Stimulated activated CD4-positive, alpha-beta T cell treated with anti-CD3 and anti-CD28 coated beads, Interleukin-4, amount 100 ng/mL, for 4 hours (primary cell): ENCODE measurements at places on chromosomes 11 and 22.
A peak's percentile ranks its signal among the peaks of the same experiment; 100 is the strongest.

- peak; percentile 45 for DNase-seq
Measured at GRCh38 chr11:66950112-66950535, 8.1 kb downstream of the PC start.

DNA sequence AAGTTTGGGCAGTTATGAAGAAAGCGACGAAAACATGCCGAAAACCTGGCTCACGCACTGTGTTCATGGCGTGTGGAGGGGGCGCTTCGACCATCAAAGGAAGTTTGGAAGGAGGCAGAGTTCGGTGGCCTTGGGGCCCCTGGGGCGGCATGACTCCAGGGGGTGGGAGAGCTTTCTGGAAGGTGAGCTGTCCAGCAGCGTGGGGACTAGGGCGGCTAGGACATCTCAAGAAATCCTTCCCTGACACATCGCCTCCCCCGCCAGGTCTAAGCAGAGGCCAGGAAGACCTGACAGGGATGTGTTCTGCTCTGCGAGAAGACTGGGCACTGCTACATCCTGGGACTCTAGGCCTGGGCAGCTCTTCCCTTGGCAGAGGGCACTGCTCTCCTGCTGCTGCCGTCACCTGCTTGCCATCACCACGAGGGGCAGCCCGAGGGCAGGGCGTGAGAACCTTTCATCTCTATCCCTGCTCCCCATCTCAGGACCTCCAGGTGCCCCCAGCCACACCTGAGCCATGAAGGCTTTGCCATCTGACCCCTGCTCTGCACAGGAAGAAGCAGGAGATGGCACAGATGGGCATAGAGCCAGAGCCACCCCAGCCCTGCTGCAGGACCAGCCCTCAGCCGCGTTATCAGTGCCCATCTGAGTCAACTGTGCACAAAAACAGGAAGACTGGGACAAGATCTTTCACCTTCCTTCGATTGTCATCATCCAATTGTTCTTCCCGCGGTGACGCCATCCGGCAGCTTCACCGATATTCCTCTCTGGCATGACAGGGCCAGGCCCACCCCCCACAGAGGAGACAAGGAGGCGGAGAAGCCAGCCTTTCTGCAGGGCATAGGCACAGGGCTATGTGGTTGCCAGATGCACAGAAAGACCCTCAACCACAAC is 12.7 kb downstream of the LINC01488 start:
- DNase-seq = no peak

- no peak for DNase-seq
Measured at GRCh38 chr11:6660712-6661111, 5.1 kb upstream of the DCHS1 start.

- DNase-seq = no peak
Measured at GRCh38 chr11:37942081-37942480, 1344.0 kb upstream of the RAG2 start.

DNA sequence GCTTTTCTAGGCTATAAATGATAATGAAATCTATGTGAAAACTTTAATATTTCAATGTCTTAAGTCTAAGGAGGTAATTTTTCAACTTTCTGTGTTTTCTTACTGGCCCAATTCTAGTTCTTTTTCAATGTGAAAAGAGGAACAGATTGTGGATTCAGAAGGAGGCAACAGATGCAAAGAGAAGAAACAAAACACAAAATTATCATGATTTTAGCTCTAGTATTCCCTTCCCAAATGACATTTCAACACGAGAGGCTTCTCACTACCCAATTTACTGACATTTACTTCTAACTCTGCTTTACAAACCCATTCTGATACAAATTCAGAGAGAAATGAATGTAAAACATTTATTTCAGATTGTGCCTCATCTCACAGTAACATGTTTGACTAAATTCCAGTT is 169.4 kb downstream of the WT1 start:
- no peak for DNase-seq

- no peak for DNase-seq
Measured at GRCh38 chr11:84724256-84724655, 902.9 kb downstream of the DLG2 start.

DNA sequence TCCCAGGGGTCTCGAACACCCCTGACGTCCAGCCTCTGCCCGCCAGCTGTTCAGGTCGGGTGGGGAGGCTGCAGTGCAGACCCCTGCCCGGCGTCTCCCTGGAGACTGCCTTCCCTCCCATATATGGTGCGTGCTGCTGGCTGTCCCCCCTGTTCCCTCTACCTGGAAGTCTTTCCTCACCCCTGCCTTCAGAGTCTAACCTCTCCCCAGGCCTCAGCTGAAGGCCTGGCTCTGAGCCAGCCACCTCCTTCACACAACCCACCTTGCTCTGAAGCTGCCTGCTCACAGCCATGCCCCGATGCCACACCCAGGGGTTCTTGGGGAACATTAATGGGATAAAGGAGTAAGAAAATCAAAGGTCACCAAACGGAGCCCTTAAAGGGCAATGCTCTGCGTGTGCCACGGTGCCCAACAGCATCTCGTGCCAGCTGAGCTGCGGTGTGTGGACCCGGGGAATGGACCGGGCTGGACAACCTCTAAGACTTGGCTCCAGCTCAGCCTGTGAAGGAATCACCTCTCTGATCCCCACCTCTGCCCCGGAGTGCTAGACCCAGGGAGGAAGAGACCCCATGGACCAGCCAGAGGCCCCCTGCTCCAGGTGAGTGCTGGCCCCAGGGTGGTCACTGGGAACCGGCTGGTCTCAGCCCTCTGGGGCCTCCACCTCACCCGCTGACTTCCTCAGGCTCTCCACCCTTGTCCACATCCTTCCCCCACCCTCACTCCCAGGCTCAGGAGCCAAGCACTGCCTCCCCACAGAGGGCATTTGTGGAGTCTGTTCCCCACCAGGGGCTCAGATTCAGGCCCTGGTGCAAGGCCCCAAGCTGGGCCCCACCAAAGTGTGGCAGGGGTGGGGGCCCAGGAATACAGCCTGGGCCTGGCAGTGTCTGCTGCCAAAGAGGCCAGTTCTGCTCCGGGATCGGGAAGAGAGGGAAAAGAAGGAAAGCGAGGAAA is at the start of gene NLRP6:
Gene NLRP6, plus strand, starts transcription at position 407 of the 951 bp plus-strand sequence. Its CDS starts 163 bp downstream, at position 570.
- DNase-seq = no peak

DNA sequence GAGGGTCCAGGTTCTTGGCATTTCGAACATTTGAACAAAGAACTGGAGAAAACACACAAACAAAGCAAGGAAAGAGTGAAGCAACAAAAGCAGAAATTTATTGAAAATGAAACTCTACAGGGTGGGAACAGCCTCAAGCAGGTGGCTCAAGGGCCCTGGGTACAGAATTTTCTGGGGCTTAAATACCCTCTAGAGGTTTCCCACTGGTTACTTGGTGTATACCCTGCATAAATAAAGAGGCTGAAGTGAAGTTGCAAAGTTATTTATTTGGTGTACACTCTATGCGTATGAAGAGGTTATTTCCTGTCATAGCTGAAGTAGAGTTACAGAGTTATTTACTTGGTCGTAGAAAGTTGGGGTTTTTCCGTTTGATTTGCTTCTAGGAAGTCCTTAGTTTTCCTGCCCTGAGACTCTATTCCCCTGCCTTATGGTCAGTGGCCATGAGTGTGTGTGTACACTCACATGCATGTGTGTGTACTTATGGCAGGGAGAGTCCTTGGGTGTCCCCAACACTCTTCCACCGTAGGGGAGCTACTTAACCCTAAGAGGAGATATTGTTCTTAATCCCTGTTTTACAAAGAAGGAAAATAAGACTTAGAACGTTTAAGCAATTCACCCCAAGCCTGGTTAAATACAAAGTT is 5.6 kb upstream of the SMCO4 start:
- no peak for DNase-seq

DNA sequence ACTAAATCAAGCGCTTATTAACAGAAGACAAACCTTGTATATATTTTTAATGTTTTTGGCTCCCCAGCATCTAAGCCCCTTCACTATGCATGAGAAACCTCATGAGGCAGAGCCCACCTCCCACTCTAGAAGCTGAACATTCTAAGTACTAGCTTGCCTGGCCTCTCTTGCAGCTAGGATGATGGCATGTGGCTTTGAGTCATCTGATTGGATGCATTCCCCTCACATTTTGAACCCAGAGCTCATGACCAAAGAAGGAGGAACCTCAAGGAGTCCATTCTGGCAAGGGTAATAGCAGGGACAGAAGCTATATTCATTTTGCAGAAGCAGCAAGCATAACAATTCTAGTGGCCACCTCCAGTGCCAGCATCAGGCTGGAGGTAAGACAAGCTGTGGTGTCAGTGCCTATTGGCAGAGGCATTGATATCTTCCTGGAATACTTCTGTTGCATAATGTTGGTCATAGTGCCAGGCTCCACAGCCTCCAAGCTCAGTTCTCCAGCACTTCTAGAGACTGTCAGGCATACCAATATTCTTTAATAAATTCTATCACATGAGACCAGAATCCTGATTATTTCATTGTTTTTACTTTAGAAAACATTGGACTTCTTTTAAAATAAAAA is 14.2 kb upstream of the ZC3H12C start:
- DNase-seq = no peak

DNA sequence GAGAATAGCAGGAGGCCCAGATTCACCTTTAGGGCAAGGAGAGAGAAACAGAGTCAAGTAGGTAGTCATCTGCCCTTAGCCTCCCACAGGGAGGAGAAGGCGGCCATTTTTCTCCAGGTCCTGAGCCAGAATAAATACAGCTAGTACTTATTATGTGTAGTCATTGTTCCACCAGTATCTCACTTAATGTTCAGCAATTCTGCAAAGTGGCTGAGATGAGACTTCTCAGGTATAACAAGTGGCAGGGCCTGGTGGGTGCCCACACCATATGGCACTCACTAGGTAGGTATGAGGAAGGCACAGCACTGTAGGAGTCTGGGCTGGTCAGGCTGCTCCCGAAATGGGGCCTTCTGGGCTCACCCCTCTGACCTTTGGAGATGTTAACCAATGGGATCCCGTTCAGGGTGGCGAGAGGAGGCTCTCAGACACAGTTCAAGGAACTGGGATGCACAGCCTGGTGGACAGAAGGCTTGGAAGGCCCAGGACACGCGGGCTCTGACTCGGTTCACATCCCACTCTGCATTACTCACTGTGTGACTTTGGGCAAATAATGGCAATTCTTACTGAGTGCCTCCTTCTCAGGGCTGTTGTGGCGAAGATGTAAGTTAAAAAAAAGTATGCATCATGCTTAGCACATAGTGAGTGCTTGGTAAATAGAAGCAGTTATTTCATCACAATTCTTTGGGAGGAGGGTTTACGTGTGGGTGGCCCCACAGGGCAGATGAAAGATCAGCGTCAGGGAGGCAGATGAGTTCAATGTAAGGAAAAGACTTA is 25.1 kb downstream of the RTN4RL2 start:
- no peak for DNase-seq

- DNase-seq = no peak
Measured at GRCh38 chr11:116657842-116658825, 114.7 kb downstream of the BUD13 start.

GRCh38 chr22:46454504-46455269 is 82.7 kb downstream of the CELSR1 start:
- DNase-seq = no peak

GRCh38 chr11:128171506-128171905 is 415.9 kb downstream of the ETS1 start:
- DNase-seq = no peak

- no peak for DNase-seq
Measured at GRCh38 chr11:79244241-79244772, 196.5 kb downstream of the TENM4 start.

- DNase-seq = no peak
Measured at GRCh38 chr11:68206211-68206610, 6.9 kb downstream of the KMT5B start.

GRCh38 chr11:1706634-1707400 is 9.8 kb downstream of the KRTAP5-6 start:
- DNase-seq = peak; percentile 5

DNA sequence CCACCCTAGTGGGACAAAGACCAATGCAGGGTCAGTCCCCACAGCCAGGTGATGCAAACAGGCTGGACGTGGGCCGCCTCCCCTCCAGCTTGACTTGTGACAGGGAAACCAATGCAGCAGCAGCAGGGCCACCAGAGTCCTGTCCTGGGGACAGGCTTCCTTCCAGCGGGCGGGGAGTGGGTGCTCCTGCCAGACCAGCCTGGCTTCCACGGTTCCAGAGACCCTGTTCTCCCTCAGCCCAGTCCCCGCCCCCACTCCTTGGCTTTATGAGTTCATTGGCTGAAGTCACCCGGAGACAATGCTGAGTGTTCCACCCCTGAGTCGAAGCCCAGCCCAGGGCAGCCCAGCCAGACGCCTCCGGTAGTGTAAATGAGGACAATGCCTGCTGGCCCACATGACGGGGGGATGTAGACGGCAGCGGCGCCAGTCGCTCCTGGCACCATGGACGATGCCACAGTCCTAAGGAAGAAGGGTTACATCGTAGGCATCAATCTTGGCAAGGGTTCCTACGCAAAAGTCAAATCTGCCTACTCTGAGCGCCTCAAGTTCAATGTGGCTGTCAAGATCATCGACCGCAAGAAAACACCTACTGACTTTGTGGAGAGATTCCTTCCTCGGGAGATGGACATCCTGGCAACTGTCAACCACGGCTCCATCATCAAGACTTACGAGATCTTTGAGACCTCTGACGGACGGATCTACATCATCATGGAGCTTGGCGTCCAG is at the start of gene TSSK2:
Gene TSSK2, plus strand, starts transcription at position 350 of the 726 bp plus-strand sequence. Its CDS starts 92 bp downstream, at position 442.
- no peak for DNase-seq

GRCh38 chr22:43447380-43447779 is 35.6 kb downstream of the MPPED1 start:
- no peak for DNase-seq

DNA sequence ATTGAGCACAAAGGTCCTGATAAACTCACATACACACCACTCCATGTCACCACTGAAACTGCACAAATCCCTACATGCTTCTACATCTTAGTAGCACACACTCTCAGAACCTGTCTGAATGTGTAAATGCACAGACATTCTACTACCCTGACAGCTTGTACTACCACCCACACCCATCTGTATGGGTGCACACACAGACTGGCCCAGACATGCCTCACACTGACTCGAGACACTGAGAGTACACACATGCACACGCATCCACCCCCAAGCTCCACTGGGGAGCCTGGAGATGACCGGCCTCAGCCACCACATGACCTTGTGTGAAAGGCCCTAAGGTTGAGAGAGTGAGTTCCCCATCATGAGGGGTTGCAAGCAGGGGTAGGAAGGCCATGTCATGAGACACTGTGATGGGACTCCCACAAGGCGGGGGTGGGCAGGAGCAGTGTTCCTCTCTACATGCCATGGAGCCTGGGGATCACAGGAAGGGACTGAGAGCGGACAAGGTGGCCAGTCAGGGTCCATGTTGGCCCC is 28.1 kb downstream of the ARAP1 start:
- no peak for DNase-seq
